ENCODE measurements at places on chromosomes 5 and 9.

DNA sequence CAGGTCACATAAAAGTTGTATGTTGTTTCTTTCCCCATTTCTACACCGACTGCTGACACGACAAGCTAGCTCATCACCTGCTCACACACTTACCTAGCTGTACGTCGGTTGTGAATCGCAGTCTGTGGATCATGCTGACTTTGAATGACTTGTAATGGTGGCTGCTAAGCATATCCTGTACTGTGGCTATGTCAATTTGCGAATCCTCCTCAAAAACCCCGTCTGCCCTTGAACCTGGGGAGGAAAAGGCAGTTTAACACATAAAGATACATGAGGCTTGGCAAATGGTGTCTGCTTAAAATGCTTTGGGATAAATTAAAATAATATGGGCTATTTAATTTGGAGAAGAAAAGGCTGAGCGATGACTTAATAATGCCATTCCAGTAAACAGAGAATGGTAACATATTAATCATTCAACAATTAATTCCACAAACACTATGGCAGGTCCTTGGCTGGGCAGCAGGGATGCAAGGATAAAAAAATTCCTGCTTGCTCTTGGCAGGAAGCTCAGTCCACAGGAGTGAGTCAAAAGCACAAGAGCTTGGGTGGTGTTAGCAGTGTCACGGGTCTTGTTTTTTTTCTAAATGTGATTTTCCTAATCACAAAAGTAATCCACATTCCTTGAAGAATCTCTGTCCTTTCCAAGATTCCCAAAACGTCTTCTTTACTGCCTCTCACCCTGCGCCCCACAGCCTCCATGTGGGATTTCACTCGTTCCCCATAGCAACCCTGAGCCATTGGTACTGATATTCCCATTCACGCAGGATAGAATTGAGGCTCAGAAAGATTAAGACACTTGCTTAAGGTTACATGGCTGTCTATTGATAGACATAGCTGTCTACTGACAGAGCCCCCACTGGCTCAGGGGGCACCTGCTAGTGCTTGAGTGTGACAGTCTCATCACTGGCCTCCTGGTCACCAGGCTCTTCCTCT lies 222.4 kb downstream of the MAPKAP1 start:
- no peak for DNase-seq

DNA sequence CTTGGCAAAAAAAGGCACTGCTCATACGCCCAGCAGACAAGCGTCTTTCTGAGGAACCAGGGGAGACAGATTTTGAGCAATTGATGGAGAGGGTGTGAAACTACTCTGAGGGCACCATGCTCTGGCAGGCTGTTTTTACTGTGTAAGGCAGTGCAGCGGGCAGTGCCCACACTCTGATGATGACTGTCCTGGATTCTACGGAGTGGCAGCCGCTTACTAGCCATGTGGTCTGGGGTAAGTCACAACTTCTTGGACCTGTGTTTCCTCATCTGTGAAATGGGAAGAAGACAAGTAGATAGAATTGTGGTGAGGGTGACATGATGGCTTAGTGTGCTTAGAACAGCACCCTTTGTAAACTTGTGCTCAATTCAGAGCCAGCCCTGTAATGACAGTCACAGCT lies 38.8 kb downstream of the FABP6 start:
- no peak for DNase-seq

- DNase-seq, result no peak
These were observed 6.2 kb downstream of the KCNV2 start for GRCh38 chr9:2723376-2724065.

DNA sequence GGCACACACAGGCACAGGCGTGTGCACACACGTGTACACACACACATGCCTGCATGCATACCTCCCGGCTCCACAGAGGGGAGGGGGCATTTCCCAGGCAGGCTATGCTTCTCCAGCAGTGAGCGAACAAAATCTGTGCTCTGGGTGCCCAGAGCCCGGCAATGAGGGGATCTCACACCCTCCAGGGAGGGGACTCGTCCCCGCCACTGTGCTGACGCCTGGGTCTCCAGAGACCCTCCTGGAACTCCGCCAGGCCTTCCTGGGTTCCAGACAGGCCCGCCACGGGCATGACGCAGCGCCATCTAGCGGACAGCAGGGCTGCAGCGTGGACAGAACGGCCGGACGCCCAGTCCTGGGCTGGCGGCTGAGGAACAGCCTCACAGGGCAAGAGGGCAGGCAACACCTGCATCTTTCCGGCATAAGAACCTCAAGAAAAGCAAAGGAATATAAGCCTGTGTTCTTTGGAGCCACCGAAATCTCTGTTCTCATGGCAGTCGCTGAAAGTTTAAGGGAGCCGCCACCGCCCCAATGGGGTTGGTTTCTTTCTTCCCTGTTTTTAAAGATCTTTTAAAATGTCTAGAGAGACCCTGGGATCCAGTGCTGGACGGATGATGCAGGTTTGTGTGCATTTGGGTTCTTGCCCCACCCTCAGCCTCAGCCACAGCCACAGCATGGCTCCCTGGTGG lies 135.6 kb upstream of the PPP1R26 start:
- DNase-seq, result peak; percentile 26

GRCh38 chr5:35861718-35862117 lies 5.0 kb downstream of the IL7R start:
- no peak for DNase-seq

DNA sequence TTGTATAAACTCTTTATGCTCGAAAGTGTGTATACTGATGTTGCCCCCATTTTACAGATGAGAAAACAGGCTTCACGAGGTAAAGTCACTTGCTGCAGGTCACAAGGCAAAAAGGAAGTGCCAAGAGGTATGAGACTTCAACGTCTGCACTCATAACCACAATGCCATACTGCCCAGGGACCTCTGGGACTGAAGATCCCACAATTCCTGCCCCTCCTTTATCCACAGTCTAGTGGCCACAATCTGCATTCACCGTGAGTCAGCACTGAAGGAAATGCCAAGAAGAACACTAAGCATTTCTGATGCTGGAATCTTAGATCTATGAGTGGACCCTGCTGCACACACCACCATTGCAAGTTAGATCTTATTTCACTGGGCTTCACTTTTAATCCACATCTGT lies 37.3 kb downstream of the MED27 start:
- no peak for DNase-seq
